Pancreas (tissue), 10 donors: ENCODE measurements at places on chromosomes 5 and 9. TPM values are rescaled to one million over a fixed set of nuclear protein-coding genes. Genes with fewer than 3 reads are reported as not detected.

DNA sequence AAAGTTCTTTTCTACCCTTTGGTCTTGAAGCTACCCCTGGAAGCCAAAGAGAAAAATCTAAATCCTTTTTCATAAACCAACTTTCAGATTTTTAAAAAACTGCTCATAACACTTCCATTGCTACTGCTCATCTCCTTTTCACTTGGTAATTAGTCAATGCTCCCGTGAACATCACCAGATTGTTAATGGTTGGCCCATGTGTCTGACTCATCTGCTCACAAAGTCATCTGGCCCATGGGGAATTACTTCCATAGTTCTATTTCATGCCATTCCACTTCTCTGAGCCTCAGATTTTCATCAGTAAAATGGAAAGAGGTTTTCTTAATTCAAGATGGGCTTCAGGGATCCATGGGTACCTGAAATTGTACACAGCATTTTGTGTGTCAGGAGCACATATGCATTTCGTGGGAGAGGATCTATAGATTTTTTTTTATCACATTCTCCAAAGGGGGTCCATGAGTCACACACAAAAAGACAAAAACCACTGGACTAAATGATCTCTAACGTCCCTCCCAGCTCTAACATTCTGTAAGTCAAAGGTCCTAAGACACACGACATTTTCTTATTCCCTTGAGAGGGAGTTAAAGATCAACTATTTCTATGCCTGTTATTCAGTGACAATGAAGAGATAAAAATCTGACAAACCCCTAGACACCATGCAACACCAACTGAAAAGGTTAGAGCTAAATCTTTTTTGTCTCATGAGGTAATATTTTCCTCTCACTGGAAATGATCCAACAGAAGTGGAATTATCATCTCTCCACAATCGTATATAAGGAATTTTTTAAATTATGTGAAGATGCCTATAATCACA lies 75.4 kb downstream of the TEX10 start:
- H3K4me1 ChIP-seq: no peaks in the 10 kb centered on the region
- H3K4me3 ChIP-seq: no peak overlapping the region
- DNase-seq: no peak

- DNase-seq: no peak
- no peaks in the 10 kb centered on the region for H3K36me3 ChIP-seq
- no peaks in the 10 kb centered on the region for H3K27me3 ChIP-seq
- no peak overlapping the region for H3K4me3 ChIP-seq
These were observed 133.4 kb downstream of the SEMA6A start for GRCh38 chr5:116441223-116441622.

DNAJC25 gene
- 4.0 TPM for polyA plus RNA-seq

GRCh38 chr9:14247577-14247976 lies 66.4 kb downstream of the NFIB start:
- H3K36me3 ChIP-seq: no peaks in the 10 kb centered on the region
- no peak for DNase-seq
- H3K4me3 ChIP-seq: no peak overlapping the region
- peaks cover 19% of the 10 kb centered on the region for H3K4me1 ChIP-seq
- no peaks in the 10 kb centered on the region for H3K27me3 ChIP-seq

DNA sequence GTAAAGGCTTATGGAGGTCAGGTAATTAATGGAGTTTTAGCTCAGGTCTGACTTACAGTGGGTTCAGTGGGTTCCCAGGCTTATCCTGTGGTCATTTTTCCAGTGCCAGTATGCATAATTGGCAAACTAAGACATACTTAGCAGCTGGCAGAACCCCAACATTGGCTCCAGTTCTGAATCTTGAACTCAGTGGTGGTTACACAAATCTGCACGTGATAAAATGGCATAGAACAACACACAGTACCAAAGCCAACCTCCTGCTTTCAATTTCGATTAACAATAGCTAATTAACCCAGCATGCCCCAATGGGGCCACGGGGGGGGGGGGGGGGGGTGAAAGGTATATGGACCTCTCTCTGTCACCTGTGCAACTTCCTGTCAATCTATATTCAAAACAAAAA lies 19.0 kb upstream of the BARX1 start:
- no peaks in the 10 kb centered on the region for H3K4me1 ChIP-seq
- no peak overlapping the region for H3K4me3 ChIP-seq
- H3K27ac ChIP-seq: no peak overlapping the region

GRCh38 chr9:35687972-35688557 lies 1.7 kb downstream of the TPM2 start:
- H3K4me1 ChIP-seq: peaks cover 4% of the 10 kb centered on the region
- H3K27me3 ChIP-seq: no peaks in the 10 kb centered on the region
- H3K27ac ChIP-seq: no peak overlapping the region
- H3K4me3 ChIP-seq: no peak overlapping the region
- no peaks in the 10 kb centered on the region for H3K36me3 ChIP-seq

SLC36A2 gene
- not detected for polyA plus RNA-seq

DNA sequence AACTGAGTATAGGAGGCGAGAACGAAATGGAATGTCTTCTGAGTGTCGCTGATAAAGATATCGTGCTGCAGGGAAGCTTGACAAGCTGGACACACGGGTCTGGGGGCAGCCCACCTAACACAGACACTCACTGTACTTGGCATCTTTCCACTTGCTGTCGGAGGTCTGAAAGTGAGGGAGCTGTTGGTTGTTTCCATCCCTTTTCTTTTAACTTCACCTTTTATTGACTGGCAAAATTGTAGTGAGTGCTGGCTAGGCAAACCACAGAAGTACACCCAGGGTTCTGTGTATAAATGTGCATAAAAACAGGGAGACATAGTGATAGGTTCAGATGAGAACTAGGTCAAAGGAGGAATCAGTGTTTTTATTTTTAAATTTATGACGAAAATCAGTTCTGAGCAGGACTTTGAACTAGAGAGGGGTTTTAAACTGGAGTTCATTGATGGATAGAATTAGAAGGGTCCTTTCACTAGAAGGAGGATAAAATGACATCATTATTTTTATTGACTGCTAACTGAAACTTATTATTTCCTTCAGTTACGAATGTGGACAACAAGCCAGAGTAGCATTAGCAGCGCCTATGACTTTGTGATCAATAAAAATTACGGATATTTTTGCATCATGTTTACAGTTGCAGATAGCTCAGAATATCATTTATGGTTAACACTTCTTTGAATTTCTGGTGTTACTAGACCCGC lies 817 bp downstream of the GAPVD1 start:
- H3K4me1 ChIP-seq: no peaks in the 10 kb centered on the region
- H3K36me3 ChIP-seq: no peaks in the 10 kb centered on the region
- H3K27ac ChIP-seq: no peak overlapping the region
- no peaks in the 10 kb centered on the region for H3K27me3 ChIP-seq
- no peak for DNase-seq

GRCh38 chr5:80190960-80191359 lies 64.9 kb downstream of the SERINC5 start:
- peaks cover 45% of the 10 kb centered on the region for H3K4me1 ChIP-seq
- no peak overlapping the region for H3K4me3 ChIP-seq
- no peak for DNase-seq
- H3K36me3 ChIP-seq: no peaks in the 10 kb centered on the region
- H3K27ac ChIP-seq: no peak overlapping the region
- no peaks in the 10 kb centered on the region for H3K27me3 ChIP-seq

GABRA1 gene
- not detected for polyA plus RNA-seq

- no peaks in the 10 kb centered on the region for H3K36me3 ChIP-seq
- no peaks in the 10 kb centered on the region for H3K4me1 ChIP-seq
- no peak overlapping the region for H3K4me3 ChIP-seq
- H3K27ac ChIP-seq: no peak overlapping the region
- no peaks in the 10 kb centered on the region for H3K27me3 ChIP-seq
These were observed 495.0 kb downstream of the PRELID2 start for GRCh38 chr5:145340099-145340498.

LHX2 gene
- polyA plus RNA-seq: not detected

- no peak for DNase-seq
- no peak overlapping the region for H3K27ac ChIP-seq
- no peak overlapping the region for H3K4me3 ChIP-seq
- H3K27me3 ChIP-seq: no peaks in the 10 kb centered on the region
- no peaks in the 10 kb centered on the region for H3K4me1 ChIP-seq
These were observed 294.0 kb downstream of the YTHDC2 start for GRCh38 chr5:113807427-113807991.

GRCh38 chr5:3384531-3384930 lies 211.1 kb upstream of the IRX1 start:
- no peak overlapping the region for H3K4me3 ChIP-seq
- H3K36me3 ChIP-seq: no peaks in the 10 kb centered on the region
- H3K27me3 ChIP-seq: no peaks in the 10 kb centered on the region
- no peak for DNase-seq
- H3K4me1 ChIP-seq: no peaks in the 10 kb centered on the region

- no peaks in the 10 kb centered on the region for H3K27me3 ChIP-seq
- no peaks in the 10 kb centered on the region for H3K36me3 ChIP-seq
- H3K4me1 ChIP-seq: no peaks in the 10 kb centered on the region
- H3K27ac ChIP-seq: no peak within 1 kb of the TSS
- no peak within 1 kb of the TSS for H3K4me3 ChIP-seq
These were observed at the start of gene TEX48 for GRCh38 chr9:114681594-114682332. Gene TEX48 (minus strand): TSS chr9:114682192. CDS start chr9:114671723, 10,469 bp downstream.

DNA sequence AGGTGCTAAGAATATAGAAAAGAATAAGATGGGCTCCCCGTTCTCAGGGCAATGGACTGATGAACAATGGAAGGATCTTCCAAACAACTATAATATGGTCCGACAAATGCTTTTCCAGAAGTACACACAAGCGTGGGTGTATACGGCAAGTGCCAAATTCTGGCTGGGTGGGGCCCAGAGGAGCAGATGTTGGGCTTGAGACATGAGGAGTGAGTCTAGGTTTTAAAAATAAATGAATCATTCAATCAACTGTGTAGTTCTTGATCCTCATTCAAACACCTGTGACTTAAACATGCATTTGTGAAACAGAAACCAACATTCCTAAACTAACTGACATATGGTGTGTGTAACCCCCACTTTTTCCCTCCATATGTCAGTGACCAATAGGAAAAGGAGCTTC lies 47.9 kb downstream of the MFAP3 start:
- no peaks in the 10 kb centered on the region for H3K4me1 ChIP-seq
- no peaks in the 10 kb centered on the region for H3K27me3 ChIP-seq
- no peak for DNase-seq
- H3K36me3 ChIP-seq: no peaks in the 10 kb centered on the region
- no peak overlapping the region for H3K4me3 ChIP-seq
- no peak overlapping the region for H3K27ac ChIP-seq

DNA sequence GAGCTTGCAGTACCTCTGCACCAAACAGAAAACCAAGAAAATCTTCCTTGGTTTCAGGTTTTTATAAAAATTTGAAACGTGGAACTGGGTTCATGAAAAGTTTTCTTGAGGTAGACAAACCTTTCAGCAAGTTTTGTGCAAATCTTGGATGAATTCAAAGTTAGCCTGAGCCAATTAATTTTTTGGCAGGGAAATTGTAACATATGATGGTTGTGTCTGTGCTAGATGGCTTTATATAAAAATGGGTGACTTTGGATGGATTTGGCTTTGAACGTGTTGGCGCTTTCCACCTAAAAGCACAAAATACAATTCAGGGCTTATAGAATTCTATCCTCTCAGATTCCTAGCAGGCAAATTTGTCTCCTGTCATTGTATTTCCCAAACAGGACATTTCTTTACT lies 524.4 kb downstream of the CAAP1 start:
- H3K36me3 ChIP-seq: no peaks in the 10 kb centered on the region
- H3K4me1 ChIP-seq: no peaks in the 10 kb centered on the region
- no peaks in the 10 kb centered on the region for H3K27me3 ChIP-seq

DNA sequence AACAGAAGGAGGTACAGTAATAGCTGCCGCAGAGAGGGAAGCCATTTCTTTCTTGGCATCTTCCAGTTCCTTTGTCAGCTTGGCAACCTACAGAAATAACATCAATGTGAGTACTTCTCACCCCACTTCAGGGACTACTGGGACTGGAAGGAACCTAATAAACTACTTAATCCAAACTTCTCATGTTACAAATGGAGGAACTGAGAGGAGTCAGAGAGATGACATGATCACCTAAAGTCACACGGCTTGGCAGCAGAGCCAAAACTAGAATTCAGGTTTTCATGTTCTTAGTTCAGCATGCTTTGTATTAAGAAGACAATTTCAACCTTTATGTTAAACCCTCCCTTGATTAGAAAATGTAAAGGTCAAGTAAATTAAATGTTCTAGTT lies 44.7 kb downstream of the DIAPH1 start:
- no peak for DNase-seq
- H3K4me1 ChIP-seq: no peaks in the 10 kb centered on the region
- H3K4me3 ChIP-seq: no peak overlapping the region
- no peaks in the 10 kb centered on the region for H3K27me3 ChIP-seq

GADD45G gene
- polyA plus RNA-seq: 220 TPM

SEMA6A gene
- 8.9 TPM for polyA plus RNA-seq

DNA sequence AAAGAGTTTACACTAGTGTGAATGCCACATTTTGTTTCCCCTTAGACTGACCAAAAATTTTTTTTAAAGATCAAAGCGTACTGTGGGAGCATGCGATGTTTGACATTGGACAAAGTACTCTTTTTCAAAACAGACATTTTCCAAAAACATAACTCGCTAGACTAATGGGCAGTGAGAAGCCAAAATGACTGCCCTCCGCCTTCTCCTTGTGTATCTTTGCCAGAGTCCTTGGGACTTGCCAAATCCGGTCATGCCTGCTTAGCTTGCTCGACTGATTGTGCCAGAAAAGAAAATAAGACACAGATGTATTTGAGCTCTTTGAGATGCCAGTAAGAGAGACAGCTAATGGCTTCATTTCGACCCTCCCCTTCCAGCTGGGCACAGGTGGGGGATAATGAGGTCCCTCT lies 157.5 kb downstream of the MAPKAP1 start:
- peak; percentile 39 for DNase-seq
- peak overlapping the region; percentile 6 for H3K27ac ChIP-seq
- peaks cover 31% of the 10 kb centered on the region for H3K4me1 ChIP-seq
- no peak overlapping the region for H3K4me3 ChIP-seq
- H3K36me3 ChIP-seq: no peaks in the 10 kb centered on the region

TXNDC8 gene
- not detected for polyA plus RNA-seq

OBP2B gene
- polyA plus RNA-seq: not detected

GRCh38 chr5:35239476-35239875 lies 9.2 kb upstream of the PRLR start:
- no peak for DNase-seq
- H3K27me3 ChIP-seq: no peaks in the 10 kb centered on the region
- no peak overlapping the region for H3K4me3 ChIP-seq

EPB41L4B gene
- polyA plus RNA-seq: 36.8 TPM

- H3K4me3 ChIP-seq: no peak overlapping the region
- H3K27me3 ChIP-seq: no peaks in the 10 kb centered on the region
- no peaks in the 10 kb centered on the region for H3K36me3 ChIP-seq
- H3K4me1 ChIP-seq: no peaks in the 10 kb centered on the region
These were observed 61.6 kb upstream of the ANGPTL2 start for GRCh38 chr9:127183814-127184582.
